ENCODE measurements at places on chromosomes 1 and 21.

DNA sequence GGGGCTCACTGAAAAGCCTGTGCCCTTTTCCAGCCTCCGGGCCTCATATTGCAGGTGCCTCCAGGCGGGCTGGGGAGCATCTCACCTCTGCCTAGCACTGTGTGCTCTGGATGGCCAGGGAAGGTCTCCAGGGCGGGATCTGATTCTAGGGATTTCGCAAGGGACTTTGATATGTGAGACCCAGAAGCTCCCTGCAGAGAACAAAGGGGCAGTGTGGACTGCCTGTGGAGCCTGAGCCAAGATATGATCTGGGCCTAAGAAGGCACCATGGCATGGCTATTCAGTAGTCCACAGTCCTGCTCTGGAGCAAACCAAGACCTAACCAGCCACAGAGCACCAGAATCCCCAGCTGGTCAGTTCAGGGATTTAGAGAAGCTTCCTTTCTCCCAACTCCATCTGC lies 157.2 kb downstream of the ST6GALNAC5 start:
- DNase-seq = no peak

DNA sequence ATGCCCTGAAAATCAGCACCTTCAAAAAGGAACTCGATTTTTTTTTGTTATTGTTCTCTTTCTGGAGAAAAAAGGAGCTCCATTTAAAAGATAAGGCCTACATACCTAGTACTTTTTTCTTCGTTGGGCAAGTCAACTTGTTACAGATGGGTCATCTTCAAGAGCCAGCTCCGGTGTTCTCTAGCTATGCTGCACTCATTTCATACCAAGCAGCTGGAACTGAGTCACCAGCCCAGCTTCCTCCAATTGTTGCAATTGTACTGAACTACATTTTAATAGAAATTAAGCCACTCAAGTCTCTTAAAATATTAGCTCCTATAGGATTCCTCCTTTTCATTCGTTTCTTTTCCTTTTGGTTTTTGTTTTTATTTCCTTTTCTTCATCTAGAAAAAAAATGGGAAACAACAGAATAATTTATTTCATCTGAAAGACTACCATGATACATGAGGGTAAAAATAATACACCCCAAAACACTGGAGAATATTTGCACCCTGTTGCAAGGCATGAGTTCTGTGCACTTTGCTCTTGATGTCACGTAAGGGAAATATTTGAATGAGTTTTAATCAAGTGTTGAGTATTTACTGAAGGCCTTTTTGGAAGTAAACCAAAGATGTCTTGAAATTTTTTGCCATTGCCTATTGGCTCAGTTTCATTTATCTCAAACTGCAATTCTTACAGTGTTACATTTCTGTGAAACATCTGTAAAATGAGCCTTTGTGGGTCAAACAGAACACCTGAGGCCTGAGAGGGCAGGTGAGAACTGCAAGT lies 60.5 kb downstream of the CLIC4 start:
- DNase-seq = no peak

- no peak for DNase-seq
Observed at GRCh38 chr1:213466541-213466940, 415.5 kb downstream of the RPS6KC1 start.

- no peak for DNase-seq
Observed at GRCh38 chr1:25692560-25692959, 76.0 kb downstream of the MAN1C1 start.

DNA sequence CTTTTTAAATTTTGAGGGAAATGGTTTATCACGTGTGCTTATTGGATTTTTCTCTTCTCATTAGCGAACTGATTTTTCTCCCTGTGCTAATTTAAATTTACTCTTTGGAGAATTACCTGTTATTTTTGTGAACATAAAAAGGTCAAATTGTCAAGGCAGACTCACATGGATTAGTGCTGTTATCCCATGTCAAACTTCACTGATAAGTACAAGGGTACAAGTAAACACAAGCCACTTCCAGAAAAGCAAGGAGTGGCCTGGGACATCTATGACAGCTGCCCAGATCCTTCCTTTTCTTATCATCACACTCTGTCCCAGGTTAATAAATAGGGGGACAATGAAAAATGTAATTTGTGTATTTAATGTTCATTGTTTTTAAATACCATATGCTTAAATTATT lies 901.2 kb downstream of the LTN1 start:
- DNase-seq = no peak

GRCh38 chr1:81877940-81878339 lies 77.2 kb downstream of the ADGRL2 start:
- DNase-seq = no peak

DNA sequence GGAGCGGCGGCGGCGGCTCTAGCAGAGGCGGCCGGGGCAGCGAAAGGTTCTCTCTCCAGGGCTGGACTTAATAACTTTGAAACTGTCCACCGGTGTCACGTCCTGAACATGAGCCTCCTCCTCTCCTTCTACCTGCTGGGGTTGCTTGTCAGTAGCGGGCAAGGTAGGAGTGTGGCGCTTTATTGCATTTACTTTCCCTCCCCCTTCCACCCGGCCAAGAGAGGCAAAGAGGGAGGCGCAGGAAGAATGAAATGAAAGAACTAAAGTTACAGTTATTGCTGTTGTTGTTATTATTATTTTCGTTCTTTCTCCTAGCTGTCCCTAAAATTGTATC lies 214 bp downstream of the NCAM2 start:
- no peak for DNase-seq

DNA sequence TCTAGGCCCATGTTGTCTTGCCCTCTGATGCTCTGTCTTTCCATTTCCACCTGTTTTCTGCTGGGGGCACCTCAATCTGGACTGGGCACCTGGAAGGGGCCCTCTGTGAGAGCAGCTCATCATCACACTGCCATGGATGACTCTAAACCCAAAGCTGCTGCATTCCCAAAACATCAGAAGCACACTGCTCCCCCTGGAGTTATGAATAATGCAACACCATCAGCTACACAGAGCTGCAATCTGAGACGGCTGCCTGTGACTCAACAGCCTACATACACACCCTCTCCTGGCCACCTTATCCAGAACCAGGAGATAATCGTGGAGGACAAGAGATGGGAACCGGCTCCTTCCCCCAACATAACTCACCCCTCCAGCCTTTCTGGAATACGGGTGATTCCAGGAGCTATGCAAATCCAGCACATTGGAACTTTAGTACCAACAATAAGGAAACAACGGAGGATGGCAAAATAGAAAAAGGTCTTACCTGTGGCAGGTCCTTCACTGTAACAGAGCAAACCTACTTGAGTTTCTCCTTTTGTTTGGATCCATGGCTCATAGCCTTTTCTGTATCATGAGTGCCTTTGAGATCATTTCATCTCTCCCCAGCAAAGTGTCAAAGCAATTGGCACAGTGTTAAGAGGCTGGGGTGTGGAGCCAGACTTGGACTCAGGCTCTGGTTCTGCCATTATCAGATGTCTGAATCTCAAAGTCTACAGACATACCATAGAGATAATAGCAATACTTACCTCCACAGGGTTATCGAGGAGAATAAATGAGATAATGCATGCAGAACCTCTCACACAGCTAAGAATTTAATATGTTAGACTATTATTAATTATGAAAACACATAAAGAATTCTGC lies 29.3 kb downstream of the AK2 start:
- DNase-seq = peak; percentile 70

GRCh38 chr21:44371596-44371995 lies 18.2 kb downstream of the TRPM2 start:
- DNase-seq = no peak

DNA sequence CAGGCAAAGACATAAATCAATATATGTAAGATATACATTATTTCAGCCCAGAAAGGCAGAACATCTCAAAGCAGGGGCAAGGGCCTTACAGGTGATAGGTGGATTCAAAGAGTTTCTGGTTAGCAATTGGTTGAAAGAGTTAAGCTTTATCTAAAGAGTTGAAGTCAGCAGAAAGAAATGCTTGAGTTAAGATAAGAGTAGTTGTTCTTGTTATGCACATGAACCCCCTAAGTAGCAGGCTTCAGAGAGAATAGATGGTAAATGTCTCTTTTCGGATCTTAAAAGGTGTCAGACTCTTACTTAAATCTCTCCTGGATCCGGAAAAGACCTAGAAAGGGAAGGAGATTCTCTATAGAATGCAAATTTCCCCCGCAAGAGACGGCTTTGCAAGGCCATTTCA lies 8.3 kb upstream of the ZBTB40 start:
- DNase-seq = no peak

GRCh38 chr1:59360170-59360569 lies 63.3 kb downstream of the FGGY start:
- DNase-seq = peak; percentile 41

GRCh38 chr1:196410768-196411167 lies 197.5 kb downstream of the KCNT2 start:
- no peak for DNase-seq

DNA sequence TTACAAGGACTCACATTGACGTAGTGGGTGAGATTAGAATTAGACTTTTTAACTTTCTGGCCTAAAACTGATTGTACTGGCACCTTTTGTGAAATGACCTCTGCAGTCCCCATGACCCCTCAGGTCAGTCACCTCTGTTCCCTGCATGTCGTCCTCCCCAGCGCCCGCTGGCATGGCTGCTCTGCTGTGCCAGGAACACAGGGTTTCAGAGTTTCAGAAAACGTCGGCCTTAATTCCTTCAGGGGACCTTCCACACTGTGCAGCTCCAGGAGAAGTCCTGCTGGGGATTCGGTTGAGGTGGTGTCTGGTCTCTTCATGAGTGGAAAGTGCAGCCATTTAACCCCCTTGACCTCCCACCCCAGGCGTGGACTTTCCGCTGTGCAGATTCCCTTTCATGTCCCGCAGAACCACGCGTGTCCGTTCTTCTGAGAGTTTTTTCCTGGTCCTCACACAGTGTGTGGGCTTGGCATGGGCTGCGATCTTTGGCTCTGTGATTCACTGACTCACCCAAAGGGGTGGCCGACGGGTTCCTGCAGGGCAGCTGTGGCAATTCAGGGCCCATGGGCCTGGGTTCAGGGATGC lies 158.4 kb upstream of the COL6A1 start:
- DNase-seq = no peak

DNA sequence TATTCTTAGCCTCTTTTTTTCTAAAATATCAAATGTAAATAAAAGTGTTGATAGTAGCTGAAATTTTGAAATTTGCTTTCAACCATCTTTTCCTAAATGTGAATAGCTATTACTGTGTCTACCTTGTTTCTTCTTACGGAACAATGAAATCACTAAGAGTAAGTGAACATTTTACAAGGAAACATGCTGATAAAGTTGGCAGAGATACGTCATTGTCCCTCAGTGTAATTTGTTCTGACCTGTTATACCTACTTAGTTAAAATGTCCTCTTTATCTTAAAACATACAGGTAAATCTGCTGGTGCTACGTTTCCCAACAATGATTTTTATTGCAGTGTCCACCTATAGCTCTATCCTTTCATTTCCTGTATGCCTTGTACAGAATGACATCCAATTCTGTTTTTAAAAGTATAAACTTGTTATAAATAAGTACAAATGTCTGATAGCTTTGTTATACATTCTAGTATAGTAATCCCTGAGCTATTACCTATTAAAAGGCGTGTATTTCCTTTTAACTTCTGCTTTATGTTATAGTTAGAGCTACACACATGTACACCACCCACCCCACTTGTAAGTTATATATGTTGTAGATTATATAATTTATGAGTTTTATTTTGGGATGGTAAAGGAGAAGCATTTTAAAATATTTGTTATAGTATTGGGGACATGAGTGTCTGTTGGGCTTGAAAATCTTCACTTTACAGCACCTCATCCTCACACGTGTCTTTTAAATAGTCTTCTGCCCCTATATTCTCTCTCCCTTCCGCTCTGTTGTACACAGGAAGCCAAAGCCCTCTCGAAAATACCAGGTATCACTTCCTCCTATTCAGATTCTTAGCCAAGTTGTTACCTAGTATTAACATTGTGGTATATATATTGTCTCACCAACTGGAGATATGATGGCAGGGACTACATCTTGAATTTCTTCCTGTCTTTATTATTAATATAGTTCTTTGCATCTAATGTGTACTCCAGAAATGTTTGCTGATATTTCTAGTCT lies 25.2 kb downstream of the LAMC1 start:
- DNase-seq = no peak

GRCh38 chr21:38884440-38884839 lies 78.7 kb downstream of the ETS2 start:
- DNase-seq = no peak

GRCh38 chr1:199756066-199756465 lies 271.4 kb upstream of the NR5A2 start:
- DNase-seq = no peak

GRCh38 chr1:236421022-236421421 lies 26.9 kb downstream of the EDARADD start:
- peak; percentile 21 for DNase-seq

DNA sequence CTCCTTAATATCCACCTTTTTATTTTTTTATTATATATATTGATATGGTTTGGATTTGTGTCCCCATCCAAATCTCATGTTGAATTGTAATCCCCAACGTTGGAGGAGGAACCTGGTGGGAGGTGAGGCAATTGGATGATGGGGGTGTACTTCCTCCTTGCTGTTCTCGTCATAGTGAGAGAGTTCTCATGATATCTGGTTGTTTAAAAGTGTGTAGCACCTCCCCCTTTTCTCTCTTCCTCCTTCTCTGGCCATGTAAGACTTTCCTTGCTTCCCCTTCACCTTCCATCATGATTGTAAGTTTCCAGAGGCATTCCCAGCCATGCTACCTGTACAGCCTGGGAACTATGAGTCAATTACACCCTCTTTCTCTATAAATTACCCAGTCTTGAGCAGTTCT lies 22.7 kb upstream of the CCSAP start:
- no peak for DNase-seq

Data from keratinocyte (primary cell).